ENCODE measurements at places on chromosomes 12 and 14. TPM values are rescaled to one million over a fixed set of nuclear protein-coding genes. Genes with fewer than 3 reads are reported as not detected.

GRCh38 chr12:132204793-132205270 is 60.6 kb downstream of the NOC4L start:
- no peak for DNase-seq

DNA sequence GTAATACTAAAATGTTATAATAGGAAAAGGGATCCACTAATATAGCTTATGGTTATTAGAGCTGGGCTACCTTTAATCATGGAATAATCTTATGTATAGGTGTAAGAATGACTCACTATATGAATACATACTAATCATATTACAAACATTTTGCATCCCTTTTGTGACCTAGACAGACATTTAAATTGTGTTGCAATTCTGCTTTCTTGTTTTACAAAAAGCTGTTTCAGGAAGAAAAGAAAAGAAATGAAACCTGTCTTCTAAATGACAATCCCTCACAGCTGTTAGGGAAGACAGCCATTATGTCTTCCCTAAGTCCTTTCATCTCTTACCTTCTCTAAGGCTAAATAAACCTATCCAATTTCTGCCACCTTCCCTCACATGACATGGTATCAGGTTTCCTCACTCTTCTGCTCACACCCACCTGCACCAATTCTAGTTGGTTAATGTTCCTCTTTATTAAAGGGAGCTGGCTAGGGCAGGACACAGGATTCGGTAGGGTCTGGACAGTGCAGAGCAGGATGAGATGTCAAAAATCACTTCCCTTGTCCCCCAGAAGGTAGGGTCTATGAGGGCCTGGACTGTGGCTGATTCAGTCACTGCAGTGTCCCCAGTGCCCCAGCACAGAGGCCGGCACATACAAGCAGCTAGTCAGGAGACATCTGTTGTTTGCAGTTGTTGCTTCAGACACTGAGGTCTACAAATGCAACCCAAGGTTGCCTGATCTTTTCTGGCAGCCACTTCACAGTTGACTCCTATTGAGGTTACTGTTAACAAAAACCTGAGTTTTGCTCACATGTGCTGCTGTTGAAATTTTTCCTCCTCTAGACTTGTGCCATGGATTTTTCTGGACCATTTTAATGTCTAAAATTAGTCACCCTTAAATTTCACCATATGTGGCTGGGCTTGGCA is 3.7 kb downstream of the DHRS7 start:
- no peak for DNase-seq

DNA sequence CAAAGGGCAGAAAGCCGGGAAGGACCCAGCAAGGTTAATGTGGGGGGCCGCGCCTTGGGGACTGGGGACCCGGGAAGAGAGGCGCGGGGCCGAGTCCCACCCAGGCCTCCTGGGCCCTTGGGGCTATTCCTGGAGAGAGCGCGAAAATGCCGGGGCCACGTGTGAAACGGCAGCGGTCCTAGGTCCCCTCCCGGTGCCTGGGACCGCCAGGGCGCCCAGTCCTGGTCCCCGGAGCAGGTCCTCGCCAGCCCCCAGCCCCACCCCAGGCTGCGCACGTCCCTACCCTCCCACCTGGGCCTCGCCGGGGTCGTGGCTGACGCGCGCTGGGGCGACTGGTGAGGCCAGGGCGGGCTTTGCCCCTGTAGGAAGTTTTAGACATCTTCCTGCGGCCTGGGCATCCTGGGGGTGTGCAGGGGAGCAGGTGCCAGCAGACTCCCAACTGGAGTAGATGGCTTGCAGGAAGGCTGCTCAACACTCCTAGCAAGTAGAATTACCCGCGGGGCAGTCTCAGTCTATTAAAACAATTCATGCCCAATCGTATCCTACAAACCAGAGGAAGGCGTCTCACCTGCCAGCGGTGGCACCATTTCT is 708 bp downstream of the FAR2 start:
- no peak for DNase-seq

- no peak for DNase-seq
These were observed 161.2 kb upstream of the RTL1 start for GRCh38 chr14:101064718-101065117.

DNA sequence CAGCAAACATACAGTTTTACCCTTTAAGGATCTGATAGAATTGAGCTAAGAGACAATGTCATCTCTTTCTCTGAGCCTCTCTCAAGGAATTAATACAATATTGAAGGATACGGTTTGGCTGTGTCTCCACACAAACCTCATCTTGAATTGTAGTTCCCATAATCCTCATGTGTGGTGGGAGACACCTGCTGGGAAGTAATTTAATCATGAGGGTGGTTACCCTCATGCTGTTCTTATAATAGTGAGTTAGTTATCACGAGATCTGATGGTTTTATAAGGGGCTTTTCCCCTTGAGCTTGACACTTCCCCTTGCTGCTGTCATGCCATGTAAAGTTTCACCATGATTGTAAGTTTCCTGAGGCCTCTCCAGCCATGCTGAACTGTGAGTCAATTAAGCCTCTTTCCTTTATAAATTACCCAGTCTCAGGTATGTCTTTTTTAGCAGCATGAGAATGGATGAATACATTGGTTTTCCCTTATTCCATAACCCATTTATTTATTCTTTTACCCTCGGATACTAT is 47.6 kb downstream of the TMEM30B start:
- no peak for DNase-seq

- no peak for DNase-seq
These were observed 9.7 kb upstream of the UBC start for GRCh38 chr12:124923905-124924734.

DNA sequence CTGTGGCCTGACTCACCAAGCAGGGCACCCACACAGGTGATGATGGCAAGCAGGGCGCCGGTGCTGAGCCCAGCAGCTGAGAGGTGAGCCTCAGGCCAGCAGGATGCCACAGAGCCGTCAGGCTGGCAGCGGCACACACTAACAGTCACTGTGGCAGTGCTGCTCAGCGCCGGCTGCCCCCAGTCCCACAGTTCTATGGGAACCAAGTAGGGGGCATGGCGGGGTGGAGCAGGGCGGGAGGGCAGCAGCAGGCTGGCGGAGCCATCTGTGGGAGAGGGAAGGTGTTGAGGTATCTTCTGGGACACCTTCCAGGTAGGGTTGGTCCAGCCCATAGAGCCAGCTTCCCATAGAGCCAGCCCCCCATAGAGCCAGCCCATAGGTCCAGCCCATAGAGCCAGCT is 7.0 kb downstream of the PSMB11 start:
- DNase-seq = no peak

GRCh38 chr12:90979951-90980350 is 24.8 kb downstream of the EPYC start:
- DNase-seq = no peak

GRCh38 chr12:132144810-132145168 is 532 bp downstream of the NOC4L start:
- no peak for DNase-seq

DNA sequence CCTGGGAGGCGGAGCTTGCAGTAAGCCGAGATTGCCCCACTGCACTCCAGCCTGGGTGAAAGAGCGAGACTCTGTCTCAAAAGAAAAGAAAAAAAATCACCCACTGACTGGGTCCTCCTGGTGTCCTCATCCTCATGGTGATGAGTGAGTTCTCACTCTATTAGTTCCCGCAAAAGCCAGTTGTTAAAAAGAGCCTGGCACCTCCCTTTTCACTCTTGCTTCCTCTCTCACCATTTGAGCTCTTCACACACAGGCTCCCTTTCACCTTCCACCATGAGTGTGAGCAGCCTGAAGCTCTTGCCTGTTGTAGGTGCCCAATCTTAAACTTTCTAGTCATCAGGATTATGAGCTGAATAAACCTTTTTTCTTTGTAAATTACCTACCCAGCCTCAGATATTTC is 176.4 kb downstream of the SLC38A4 start:
- no peak for DNase-seq

GRCh38 chr12:74847169-74847568 is 309.5 kb downstream of the ATXN7L3B start:
- DNase-seq = no peak

DNA sequence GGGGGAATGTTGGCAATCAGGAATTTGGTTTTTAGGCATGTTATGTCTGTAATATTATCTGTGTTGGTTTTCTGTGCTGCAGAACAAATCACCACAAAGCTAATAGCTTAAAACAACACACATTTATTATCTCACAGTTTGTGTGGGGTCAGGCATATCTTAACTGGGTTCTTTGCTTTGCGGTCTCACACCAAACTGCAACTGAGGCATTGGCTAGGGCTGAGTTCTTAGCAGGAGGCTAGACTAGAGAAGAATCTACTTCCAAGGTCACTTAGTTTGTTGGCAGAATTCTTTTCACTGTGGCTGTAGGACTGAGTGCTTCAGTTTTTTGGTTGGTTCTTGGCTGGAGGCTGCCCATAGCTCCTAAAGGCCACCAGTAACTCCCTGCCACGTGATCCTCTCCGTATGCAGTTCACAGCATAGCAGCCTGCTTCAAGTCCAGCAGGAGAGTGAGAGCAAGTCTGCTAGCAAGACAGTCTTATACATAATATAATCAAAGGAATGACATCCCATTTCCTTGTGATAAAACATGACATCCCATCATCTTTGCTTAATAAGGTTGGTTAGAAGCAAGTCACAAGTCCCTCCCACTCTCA is 21.6 kb downstream of the ATF1 start:
- no peak for DNase-seq

DNA sequence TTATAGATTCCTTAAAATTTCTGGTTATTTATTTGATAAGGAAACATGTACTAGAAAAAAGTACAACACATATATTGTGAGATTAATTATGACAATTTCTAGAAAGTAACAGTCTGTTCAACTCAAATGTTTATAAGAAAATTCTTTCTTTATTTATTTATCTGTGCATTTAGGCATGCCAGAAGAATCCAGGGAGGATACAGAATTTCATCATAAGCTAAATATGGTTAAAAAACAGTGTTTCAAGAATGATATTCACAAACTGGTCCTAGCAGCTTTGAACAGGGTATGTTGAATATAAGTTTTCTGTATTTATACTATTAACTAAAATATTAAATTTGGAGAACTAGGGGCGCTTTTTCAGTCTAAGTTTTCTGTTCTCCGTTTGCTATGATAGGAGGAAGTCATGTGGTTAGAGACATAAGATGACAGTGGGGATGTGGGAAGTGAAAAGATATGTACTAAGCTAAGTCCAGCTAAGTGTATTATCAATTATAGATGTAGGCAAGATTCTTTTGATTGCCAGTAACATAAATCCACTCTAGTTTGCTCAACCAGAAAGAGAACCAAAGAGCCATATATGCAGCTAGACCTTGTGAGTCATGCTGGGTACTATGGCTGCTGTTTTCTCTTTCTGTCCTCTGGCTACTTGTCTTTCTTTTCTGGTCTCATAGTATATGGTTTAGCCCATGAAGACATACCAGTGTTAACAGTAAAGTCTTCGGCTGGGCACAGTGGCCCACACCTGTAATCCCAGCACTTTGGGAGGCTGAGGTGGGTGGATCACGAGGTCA is 39.0 kb downstream of the LRRK2 start:
- DNase-seq = no peak

GRCh38 chr12:84492351-84492883 is 420.2 kb downstream of the SLC6A15 start:
- no peak for DNase-seq

GRCh38 chr14:24378981-24379906 is 11.3 kb downstream of the NFATC4 start:
- DNase-seq = no peak

- no peak for DNase-seq
These were observed 28.2 kb downstream of the FOXN3 start for GRCh38 chr14:89388853-89389252.

GRCh38 chr12:92363295-92364146 is 217.9 kb upstream of the BTG1 start:
- DNase-seq = peak; percentile 15

GRCh38 chr12:12403264-12404248 is 46.7 kb downstream of the BORCS5 start:
- DNase-seq = peak; percentile 77

DNA sequence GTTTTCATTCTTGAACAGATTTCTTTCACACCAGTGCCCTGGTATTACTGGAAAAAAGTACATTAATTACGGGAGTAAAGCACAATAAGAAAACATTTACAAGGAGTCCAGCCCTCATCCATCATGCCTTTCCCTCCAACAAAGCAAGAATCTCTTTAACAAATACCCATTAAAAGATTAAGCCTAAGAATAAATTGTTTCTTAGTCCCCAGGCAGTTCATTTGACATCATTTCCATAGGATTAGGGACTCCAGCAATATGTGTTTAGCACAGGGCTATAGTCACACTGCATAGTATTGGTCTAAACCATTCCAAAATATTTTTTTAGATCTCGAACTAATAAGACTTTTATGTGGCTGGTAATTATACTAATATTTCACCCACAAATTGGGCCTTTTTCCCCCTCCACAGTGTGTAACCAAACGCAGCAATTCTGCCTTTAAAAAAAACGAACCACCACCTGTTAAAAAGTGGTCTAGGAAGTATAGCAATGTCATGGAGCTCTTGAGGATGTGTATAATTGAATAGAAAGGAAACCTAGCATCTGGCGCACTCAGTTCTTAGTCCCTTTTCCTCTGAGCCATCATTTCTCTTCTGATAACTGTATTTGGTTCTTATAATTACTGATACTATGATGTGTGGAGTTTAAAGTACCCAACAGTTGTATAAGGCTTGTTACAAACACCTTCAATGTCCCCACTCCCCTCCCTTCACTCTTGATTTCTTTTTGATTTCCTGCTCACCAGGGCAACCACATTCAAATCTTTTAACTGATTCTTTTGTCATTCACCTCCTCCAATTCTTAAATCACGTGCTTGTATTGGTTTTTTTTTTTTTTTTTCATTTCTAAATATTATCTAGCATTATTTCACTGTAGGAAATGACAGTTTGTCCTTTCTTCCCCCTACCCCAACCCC is 138.7 kb downstream of the ETV6 start:
- no peak for DNase-seq

DNA sequence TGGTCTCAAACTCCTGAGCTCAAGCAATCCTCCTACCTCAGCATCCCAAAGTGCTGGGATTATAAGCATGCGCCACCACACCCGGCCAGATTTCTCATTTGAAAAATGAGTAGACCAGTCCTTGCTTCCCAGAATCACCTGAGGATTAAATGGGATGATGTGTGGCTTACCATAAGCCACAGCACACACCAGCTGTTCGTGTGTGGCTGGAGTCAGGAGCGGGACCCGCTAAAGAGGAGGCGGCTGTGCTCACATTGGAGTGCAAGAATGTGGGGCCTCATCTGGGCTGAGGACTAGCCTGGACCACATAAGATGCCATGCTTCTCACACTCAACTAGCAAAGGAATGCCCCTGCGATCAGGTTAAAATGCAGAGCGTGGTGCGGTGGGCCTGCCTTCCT is 6.7 kb upstream of the ALDH2 start:
- no peak for DNase-seq

DNA sequence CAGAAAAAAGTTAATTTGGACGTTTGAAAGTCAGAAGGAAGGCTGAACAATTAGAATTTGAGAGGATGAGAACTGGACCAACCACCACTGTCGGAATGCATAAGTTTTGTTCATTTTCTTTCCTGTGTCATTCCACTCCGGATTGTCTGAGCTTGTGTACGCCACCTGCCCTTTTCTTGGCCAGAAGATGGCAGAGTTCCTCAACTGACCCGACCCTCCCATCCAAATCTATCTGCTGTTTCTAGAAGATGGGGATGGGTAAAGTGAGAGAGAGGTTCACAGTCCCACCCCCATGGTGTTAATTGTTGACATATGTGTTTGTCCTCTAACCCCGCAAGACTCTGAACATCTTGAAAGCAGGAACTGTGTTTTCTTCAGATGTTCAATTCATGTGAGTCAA is 388.0 kb downstream of the VRK1 start:
- DNase-seq = peak; percentile 38

GRCh38 chr14:64500088-64500487 is 3.5 kb downstream of the ZBTB25 start:
- DNase-seq = no peak

CLEC14A gene
- 1.1 TPM for polyA plus RNA-seq

E2F7 gene
- polyA plus RNA-seq = 2.0 TPM

GPR68 gene
- not detected for polyA plus RNA-seq

PDE3A gene
- 12.8 TPM for polyA plus RNA-seq

OR6S1 gene
- not detected for polyA plus RNA-seq

PRB2 gene
- polyA plus RNA-seq = 1.5 TPM

FGD6 gene
- polyA plus RNA-seq = 10.4 TPM

All from hepatocyte (in vitro differentiated cells).